ENCODE measurements at places on chromosomes 16 and 17.

GRCh38 chr17:74605361-74605760, 13.3 kb upstream of the CD300LD start:
- DNase-seq: no peak

GRCh38 chr17:15123593-15124263, 141.4 kb downstream of the PMP22 start:
- no peak for DNase-seq

DNA sequence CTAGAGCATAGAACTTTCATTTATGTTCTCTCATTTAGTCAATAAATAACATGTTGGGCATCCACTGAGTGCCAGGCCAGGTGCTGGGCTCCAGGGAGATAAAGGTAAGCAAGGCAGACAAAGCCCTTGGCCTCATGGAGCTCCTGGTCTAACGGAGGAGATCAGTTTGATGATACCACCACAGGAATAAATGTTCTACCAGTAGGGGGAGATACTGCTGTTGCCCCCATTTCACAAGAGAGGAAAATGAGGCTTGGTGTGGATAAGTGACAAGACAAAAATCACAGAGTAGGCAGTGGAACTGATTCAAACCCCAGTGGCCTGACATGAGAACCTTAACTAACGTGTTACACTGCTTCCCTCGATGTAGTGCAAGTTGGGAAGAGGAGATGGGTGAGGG, 80.4 kb upstream of the ERCC4 start:
- no peak for DNase-seq

- DNase-seq: no peak
Observed at GRCh38 chr16:48062681-48063080, 93.1 kb downstream of the ABCC12 start.

DNA sequence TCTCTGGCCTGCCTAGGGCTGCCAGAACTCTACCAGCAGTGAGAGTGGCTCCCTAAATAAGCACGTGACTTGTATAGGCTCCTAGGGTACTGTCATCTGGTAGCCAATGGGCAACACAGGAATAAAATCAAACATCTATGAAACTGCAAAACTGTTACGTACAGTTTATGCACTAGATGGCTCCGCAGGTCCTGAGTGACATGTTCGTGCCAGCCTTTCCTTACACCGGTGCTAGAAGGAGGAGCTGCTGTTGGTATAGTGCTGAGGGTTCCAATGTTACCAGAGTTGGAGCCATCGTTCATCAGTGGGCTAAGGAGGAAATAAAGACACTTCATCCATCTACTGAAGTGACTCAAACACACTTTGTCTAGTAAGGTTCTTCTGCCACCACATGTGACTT, 63.2 kb upstream of the TRAP1 start:
- DNase-seq: no peak

- DNase-seq: no peak
Observed at GRCh38 chr16:15055141-15056053, 477 bp downstream of the NTAN1 start.

DNA sequence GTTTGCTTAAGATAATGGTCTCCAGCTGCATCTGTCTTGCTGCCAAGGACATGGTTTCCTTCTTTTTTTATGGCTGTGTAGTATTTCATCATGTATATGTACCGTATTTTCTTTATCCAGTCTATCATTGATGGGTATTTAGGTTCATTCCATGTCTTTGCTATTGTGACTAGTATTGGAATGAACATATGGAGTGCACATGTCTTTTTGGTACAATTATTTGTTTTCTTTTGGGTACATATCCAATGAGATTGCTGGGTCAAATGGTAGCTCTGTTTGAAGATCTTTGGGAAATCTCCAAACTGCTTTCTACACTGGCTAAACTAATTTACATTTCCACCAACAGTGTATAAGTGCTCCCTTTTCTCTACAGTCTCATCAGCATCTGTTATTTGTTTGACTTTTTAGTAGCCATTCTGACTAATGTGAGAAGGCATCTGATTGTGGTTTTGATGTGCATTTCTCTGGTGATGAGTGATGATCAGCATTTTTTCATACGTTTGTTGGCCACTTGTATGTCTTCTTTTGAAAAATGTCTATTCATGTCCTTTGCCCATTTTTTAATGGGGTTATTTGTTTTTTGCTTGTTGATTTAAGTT, 66.2 kb downstream of the TNFRSF13B start:
- DNase-seq: no peak

- no peak for DNase-seq
Observed at GRCh38 chr16:2335286-2335895, 5.1 kb downstream of the ABCA3 start.

DNA sequence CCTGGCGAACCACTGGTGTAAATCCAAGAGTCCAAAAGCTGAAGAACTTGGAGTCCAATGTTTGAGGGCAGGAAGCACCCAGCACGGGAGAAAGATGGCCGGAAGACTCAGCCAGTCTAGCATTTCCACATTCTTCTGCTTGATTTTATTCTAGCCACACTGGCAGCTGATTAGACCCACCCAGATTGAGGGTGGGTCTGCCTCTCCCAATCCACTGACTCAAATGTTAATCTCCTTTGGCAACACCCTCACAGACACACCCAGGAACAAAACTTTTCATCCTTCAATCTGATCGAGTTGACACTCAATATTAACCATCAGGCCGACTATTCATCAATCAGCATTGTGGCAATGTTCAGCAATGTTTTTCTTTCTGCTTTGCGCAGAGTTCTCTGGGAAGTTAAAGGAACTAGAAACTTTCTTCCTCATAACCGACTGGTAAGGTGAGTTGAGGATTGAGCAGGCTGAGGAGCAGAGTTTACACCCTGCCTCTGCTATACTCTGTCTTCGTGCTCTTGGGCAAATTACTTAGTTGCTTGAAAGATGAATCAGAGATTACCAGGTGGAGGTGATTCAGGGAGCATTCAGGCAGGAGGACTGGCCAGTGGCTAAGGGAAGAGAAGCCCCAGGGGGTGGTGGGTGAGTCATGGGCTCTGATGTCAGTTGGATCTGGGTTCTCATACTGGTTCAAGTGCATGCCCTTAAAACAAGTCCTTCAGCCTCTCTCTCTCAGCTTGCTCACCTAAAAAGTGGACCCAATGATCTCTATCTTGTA, 28.2 kb upstream of the BRD7 start:
- DNase-seq: no peak

- no peak for DNase-seq
Observed at GRCh38 chr17:56322991-56323390, 169.7 kb downstream of the ANKFN1 start.

GRCh38 chr17:699345-699744, 15.3 kb downstream of the VPS53 start:
- DNase-seq: no peak

DNA sequence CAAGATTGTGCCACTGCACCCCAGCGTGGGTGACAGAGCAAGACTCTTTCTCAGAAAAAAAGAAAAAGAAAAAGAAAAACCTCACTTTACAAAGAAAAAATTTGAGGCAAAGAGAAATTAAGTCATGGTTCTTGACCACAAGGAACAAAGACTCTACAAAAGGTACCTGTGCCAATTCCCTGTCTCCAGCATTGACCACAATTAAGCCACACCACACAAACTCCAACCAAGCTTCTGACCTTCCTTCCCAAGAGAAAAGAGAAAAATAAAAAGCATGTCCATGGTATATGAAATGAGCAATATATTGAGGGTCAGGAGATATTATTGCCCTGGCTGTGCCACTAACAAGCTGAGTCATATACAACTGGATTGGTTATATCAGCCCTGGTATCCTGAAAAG, 146.3 kb upstream of the NOG start:
- no peak for DNase-seq

DNA sequence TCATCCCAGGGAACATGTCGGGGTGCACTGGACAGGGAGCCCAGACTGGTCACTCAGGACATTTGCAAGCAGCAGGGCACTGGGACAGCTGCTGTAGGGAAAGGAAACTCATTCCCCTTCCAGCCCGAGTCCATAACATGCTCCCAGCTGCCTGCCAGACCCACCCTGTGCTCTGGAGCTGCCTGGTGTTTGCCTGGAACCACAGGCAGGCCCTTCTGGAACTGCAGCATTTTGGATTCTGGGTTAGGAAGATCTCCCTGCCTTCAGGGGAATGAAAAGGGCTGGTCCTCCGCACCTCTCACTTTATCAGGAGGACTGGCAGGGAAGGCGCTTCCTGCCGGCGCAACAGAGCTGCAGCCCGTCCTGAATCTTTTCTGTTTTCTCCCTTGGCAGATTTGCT, 41.2 kb downstream of the MEAK7 start:
- DNase-seq: no peak

GRCh38 chr17:20271011-20271610, 196.2 kb downstream of the LGALS9B start:
- DNase-seq: no peak

DNA sequence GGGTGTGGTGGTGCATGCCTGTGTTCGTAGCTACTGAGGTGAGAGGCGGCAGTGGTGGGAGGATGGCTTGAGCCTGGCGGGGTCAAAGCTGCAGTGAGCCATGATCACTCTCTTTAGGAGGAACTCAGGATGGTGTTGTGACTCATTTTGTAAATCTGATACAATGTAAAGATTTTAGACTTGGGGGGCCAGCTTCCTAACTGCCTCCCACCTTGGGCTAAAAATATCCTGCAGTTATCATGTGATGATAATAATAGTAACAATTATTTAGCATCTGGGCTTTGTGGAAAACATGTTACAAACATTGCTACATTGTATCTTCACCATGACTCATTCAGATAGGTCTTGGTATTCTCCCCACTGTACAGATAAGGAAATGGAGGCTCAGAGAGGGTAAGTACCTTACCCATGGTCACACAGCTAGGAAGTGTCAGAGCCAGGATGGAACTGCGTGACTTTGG, 7.4 kb downstream of the CTNS start:
- DNase-seq: no peak
